ENCODE measurements at places on chromosomes 13 and 19. TPM values are rescaled to one million over a fixed set of nuclear protein-coding genes. Genes with fewer than 3 reads are reported as not detected.

DNA sequence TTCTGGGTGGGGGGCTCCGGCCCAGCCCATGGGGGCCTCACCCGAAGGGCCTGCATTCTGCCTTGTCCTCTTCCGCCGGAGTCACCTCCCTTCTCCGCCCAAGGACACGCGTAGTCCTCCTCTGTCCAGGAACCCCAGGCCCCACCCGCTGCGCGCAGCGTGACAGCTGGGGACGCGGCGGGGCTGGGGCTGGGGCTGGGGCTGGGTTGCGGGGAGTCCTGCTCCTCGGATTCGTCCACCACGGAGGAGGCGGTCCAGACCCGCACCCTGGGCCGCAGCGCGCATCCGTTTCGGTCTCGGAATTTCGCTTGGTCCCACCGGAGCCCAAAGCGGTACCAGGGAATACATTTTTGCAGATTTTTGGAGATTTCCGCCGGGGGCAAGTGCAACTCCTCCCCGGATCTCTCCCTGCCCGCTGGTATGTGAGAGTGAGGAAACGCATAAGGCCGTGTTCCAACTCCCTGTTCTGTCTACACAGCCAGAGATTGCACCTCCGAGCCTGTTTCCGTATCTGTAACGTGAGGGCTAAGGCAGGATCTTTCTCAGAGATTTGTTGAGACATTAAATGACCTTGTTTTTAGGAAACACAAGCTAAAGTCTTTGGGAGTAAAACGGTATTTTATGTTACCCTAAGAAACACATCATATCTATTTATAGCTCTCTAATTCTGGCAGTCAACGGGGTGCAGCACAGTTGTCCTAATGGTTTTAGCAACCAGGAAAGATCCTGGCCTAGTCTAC lies at the start of gene COX7A1:
Gene COX7A1 (minus strand): TSS at position 96 of the 740 bp plus-strand sequence. CDS start 40 bp downstream, at position 56.
- no peak within 1 kb of the TSS for H3K27ac ChIP-seq
- peaks cover 22% of the 10 kb centered on the region for H3K36me3 ChIP-seq
- H3K4me3 ChIP-seq = no peak within 1 kb of the TSS
- no peaks in the 10 kb centered on the region for H3K4me1 ChIP-seq
- DNase-seq = peak; percentile 39
- no peaks in the 10 kb centered on the region for H3K27me3 ChIP-seq

GRCh38 chr13:21344662-21345176 lies 114.4 kb downstream of the ZDHHC20 start:
- DNase-seq = no peak
- H3K27ac ChIP-seq = no peak overlapping the region
- no peaks in the 10 kb centered on the region for H3K4me1 ChIP-seq
- H3K36me3 ChIP-seq = no peaks in the 10 kb centered on the region
- H3K27me3 ChIP-seq = no peaks in the 10 kb centered on the region
- H3K4me3 ChIP-seq = no peak overlapping the region

DNA sequence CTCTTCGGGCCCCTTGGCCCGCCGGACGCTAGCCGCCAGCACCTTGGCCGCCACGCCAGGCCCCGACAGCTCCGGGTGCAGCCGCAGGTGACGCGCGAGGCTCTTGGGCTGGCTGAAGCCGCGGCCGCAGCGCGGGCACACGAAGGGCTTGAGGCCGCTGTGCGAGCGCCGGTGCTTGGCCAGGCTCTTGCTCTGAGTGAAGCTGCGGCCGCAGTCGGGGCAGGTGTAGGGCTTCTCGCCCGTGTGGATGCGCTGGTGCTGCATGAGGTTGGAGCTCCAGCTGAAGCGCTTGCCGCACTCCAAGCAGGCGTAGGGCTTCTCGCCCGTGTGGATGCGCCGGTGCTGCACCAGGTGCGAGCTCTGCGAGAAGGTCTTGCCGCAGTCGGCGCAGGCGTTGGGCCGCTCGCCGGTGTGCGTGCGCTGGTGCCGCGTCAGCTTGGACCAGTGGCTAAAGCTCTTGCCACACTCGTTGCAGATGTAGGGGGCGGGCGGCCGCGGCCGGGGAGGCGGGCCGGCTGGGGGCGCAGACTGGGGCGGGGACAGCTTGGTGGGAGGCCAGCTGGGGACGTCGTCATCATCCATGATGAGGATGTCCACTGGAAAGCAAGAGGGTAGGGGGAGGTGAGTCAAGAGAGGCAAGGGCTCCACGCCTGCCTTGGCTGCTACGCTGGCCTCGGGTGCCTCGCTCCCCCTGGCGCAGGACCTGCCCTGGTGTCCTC lies 32.4 kb downstream of the ZNF787 start:
- DNase-seq = no peak
- H3K27me3 ChIP-seq = no peaks in the 10 kb centered on the region
- no peak overlapping the region for H3K27ac ChIP-seq
- H3K36me3 ChIP-seq = peaks cover 9% of the 10 kb centered on the region
- peaks cover 8% of the 10 kb centered on the region for H3K4me1 ChIP-seq

RPL36 gene
- 578 TPM for total RNA-seq

DAZAP1 gene
- 81.1 TPM for total RNA-seq
